Right lobe of liver (tissue), 6 donors: ENCODE measurements at places on chromosomes 4 and X. TPM values are rescaled to one million over a fixed set of nuclear protein-coding genes. Genes with fewer than 3 reads are reported as not detected.

DNA sequence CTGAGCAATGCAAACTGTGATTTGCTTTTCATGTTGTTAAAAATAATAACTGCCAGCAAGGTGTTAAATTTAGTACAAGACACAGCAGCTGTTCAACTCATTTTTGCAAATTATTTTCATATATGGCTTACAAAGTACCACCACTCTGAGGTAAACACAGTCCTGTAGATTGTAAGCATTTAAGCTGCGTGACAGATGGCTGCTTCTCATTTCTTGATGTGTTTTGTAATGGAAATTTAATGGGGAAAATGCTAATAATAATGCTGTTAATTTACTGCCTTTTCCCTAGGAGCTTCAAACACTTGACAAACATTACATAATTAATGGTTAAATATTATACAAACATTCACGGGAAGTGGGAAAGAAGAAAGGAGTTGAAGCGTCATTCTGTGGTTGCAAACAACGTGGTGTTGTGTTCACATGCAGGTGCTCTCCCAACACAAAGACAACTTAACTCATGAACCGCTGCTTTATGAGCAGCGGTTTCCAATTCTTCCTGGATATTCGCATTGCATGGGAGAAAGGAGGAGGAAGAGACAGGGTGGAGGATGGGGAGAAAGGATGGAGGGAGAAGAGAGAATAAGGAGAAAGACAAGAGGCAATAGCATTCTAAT is 236.8 kb upstream of the VCX start:
- DNase-seq = no peak

DNA sequence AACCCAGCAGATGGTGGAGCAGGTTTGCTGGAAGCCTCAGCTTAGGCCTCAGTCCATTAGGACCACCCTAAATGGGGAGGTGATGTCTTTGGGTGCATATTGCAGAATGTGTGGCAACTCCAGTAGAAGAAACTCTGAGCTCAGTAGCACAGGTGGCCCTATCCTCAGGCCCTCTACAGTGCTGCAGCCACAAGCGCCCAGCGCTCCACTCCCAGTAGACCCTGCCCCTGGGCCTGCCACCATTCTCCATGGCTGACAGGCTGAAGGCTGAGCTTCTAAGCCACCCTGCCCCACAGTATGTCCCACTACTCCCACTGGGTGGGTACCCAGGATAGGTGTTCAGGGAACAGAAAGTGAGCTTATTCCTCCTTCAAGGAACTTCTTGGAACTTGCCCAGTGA is 162.8 kb upstream of the MAMLD1 start:
- no peak for DNase-seq

GRCh38 chr4:90444904-90445303 is 317.7 kb downstream of the CCSER1 start:
- DNase-seq = no peak

- no peak for DNase-seq
Observed at GRCh38 chr4:78720994-78721677, 55.0 kb upstream of the BMP2K start.

DNA sequence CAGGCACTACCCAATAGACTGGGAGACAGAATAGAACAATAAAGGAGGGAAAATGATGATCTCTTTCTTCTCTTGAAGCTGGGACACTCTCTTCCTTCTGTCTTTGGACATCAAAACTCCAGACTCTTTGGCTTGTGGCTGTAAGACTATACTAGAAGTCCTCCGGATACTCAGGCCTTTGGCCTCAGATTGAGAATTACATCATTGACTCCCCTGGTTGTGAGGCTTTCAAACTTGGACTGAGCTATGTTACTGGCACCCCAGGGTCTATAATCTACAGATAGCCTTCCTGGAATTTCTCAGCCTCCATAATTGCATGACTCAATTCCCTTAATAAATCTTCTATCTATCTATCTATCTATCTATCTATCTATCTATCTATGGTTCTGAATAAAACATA is 294.2 kb upstream of the CT83 start:
- DNase-seq = no peak

- no peak for DNase-seq
Observed at GRCh38 chr4:149493492-149493891, 322.2 kb downstream of the IQCM start.

DNA sequence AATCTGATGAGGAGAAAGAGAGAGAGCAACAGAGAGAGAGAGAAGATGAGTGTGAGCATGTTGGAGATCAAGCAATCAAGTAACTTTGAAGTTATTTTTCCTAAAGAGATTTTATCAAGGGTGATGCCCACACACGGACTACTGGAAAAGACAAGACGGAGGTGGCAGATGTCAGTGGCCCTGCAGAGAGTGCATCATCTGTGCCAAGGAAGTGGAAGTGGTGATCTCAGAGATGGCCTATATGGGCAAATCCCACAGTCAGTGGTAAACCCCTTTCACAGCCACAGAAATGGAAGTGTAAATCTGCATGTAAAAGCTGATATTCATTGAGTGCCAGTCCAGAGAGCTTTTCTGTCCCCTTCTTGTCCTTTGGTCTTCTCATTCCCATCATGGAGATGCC is 577.2 kb upstream of the AADAT start:
- DNase-seq = no peak

GRCh38 chrX:132216283-132216682 is 3.0 kb downstream of the RAP2C start:
- DNase-seq = no peak

GRCh38 chr4:142598132-142598531 is 248.0 kb downstream of the INPP4B start:
- DNase-seq = no peak

DNA sequence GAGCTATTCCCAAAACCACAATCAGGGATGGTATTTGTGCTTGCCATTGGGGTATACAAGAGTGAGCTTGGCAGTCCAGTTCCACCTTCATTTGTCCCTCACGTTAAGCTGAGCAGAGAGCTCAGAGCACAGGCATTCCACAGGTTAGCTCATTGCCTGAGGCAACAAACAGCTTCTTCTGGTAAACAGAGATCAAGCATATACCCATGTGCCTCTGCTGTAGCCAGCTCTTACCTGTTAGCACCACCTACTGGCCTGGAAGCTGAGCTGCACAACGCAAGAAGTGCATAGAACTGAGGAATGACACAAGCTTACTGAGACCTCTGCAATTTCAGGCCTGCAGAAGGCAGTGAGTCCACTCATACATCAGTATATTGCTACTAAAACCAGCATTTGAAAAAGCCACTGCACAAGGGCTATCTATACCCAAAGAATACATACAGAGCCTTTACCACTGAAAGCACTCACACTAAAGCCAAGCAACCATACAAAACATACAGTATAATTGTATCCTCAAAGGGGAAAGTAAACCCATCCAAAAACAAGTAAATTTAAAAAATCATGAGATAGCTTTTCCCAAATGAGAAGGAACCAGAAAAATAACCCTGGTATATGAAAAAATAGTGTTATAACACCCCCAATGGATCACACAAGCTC is 258.3 kb upstream of the GABRA2 start:
- no peak for DNase-seq

GRCh38 chr4:110467400-110467799 is 8.6 kb upstream of the ENPEP start:
- DNase-seq = no peak

- DNase-seq = no peak
Observed at GRCh38 chr4:169620880-169621248, 486 bp downstream of the CLCN3 start.

DNA sequence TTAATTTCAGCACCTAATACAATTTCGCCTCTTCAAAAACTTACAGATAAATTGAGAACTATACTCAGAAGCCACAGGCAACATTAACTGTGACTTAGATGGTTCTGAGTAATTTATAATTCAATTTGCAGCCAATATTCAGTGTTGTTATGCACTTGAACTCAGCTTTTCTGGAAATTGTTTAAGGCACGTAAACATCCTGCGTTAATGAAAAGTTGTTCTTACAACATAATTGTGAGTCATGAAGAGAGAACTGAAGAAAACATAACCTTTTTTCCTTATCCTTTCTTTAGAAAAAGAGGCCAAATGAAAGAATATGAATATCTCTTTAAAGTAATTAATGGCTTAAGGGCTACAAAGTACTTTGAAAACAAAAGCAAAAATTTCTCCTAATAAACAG is 16.6 kb upstream of the H2AZ1 start:
- no peak for DNase-seq

DNA sequence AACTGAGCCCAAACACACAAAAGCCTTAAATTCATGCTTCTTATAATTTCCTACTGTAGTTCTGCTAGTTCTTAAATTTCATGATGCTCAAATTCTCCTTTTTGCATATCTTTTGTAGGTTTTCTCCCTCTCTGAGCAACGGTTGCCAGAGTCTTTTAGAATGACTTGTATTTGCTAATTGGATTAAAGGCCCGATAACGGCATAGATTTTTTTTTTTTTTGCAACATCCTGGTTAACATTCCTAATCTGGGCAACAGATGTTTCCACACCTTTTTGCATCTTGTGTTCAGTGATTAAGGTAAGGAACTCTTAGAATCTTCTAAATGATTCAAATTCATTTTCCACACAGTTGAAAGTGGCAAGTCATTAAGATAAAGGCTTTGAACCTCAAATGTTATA is 66.3 kb upstream of the ADGRG2 start:
- no peak for DNase-seq

GRCh38 chr4:176539785-176540175 is 220.0 kb downstream of the SPCS3 start:
- DNase-seq = no peak

GRCh38 chrX:13478740-13479451 is 90.5 kb upstream of the EGFL6 start:
- no peak for DNase-seq

DNA sequence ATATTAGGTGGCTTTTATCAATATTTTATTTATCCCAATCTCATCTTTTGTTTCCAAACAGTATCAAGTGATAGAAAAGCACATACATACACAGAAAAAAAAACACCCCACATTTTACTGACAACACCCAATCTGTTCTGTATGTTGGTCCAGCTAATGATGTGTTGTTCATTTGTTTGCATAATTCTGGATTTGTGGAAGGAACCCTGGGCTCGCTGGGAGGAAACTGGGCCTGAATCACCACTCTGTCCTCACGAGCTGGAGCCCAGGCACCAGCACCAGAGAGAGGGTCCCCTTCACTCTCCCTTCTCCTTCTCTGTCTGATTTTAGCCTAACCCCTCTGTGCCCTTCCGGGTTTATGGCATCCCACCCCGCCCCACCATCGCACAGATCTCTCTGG is 79.8 kb downstream of the PSAPL1 start:
- no peak for DNase-seq

DNA sequence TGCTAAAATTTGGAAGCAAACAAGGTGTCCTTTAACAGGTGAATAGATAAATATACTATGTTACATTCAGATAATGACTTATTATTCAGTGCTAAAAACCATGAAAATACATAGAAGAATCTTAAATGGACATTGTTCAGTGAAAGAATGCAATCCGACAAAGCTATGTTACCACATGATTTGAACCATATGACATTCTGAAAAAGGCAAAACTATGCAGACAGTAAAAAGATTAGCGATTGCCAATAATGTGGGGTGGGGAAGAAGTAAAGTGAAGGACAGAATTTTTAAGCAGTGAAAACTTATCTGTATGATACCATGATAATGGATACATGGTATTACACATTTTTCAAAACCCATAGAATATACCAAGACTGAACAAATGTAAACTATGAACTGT is 926.9 kb downstream of the FAT4 start:
- DNase-seq = no peak

- DNase-seq = no peak
Observed at GRCh38 chrX:153921070-153921469, 5.0 kb downstream of the ARHGAP4 start.

DNA sequence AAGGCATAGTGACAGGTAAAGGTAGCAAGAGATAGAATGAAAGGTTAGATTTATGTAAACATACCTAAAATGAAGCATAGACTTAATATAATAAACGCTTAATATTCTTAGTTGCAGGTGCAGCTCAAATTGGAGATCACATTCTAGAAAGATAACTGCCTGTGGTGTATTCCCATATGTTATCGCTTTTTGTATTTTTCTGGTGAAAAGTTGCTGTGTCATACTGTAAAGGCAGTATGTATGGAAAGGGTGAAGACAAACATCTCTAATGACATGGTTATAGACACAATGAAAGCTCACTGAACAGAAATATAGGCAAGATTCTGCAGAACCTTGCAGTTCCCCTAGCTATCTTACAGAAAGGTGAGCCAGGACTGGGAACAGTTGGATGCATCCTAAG is 240.3 kb downstream of the DCLK2 start:
- no peak for DNase-seq

DNA sequence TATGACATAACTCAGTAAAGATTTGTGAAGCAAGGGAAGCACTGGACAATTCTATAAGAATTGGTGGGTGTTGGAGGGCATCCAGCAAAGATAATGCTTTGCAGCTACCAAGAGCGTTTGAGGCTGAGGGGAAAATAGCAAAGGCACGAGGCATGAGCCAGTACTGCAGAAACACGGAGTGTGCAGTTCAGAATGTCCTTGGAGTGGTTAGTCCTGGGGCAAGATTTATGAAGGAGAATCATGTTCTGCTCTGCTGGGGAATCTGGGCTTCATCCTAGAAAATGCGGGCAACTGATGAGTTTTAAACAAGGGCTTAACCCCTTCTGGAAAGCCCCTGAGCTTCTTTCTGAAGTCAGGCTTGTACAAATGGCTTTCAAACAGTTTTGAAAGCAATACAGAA is 452.5 kb downstream of the IL15 start:
- no peak for DNase-seq

- no peak for DNase-seq
Observed at GRCh38 chr4:110798687-110799086, 175.8 kb upstream of the PITX2 start.

GRCh38 chr4:133865612-133866327 is 335.8 kb downstream of the PABPC4L start:
- no peak for DNase-seq

GRCh38 chr4:7756561-7757355 is 182.9 kb downstream of the AFAP1 start:
- no peak for DNase-seq

GRCh38 chrX:118216509-118216908 is 99.9 kb upstream of the KLHL13 start:
- DNase-seq = peak; percentile 57

The MAGEA2B gene
- total RNA-seq = not detected

The GPR50 gene
- not detected for total RNA-seq

The GAGE1 gene
- total RNA-seq = not detected

The APBB2 gene
- total RNA-seq = 27.9 TPM

The NPY1R gene
- 5.5 TPM for total RNA-seq

The GCNA gene
- total RNA-seq = 1.1 TPM

The DGAT2L6 gene
- total RNA-seq = not detected

The LPAR4 gene
- not detected for total RNA-seq

The RAB9B gene
- total RNA-seq = 0.12 TPM

The SPIN2B gene
- 4.4 TPM for total RNA-seq

The LRP2BP gene
- total RNA-seq = 0.37 TPM

The FOXP3 gene
- total RNA-seq = 0.18 TPM

The PDHA1 gene
- total RNA-seq = 121 TPM

The MAGEA3 gene
- total RNA-seq = not detected

The LIMCH1 gene
- 9.2 TPM for total RNA-seq
